ENCODE measurements at places on chromosomes 3 and 15. TPM values are rescaled to one million over a fixed set of nuclear protein-coding genes. Genes with fewer than 3 reads are reported as not detected.

DNA sequence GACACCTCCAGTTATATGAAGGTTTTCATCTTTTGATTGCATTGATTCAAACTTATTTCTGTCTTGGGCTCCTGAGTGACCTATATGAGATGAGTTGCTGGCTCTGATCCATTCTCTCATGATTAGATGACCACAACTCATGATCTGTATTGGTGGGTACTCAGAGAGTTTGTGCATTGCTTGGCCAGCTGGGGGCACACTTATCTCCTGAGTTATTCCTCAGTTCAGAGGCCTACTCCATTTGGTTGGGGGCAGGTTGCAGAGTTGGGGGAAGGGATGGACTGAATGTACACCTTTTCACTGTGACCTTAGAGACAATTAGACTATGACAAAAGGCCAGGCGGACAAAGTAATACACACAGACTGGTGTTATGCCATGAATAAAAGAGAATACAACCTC, 166.2 kb upstream of the SEMA6D start:
- no peak for DNase-seq

NPAP1 gene
- not detected for polyA plus RNA-seq

GRCh38 chr3:111999484-112000324, 982 bp downstream of the TAGLN3 start:
- peak; percentile 19 for DNase-seq

DNA sequence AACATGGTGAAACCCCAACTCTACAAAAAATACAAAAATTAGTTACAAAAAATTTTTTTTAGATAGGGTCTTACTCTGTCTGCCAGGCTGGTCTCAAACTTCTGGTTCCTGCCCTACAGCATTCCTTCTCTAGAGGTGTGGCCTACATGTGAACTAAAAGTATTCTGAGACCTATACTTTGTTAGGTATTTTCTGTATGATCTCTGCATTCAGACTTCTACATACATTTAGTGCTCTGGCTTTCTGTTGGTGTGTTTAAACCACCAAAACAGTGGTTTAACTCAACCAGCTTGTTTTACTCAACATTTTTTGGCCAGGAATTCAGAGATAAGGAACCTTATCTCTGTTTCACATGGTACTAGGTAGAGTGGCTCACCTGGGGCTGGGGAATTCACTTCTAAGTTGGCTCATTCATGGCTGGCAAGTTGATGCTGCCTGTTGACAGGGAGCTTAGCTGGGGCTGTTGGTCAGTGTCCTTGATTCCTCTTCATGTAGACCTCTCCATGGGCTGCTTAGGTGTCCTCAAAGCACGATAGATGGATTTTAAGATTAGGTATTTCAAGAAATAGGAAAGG, 41.4 kb upstream of the BSN start:
- DNase-seq, result no peak

LTF gene
- polyA plus RNA-seq, result 0.04 TPM

GRCh38 chr3:181075098-181075497, 85.6 kb upstream of the DNAJC19 start:
- no peak for DNase-seq
